ENCODE measurements at places on chromosomes 5 and 9.
A peak's percentile ranks its signal among the peaks of the same experiment; 100 is the strongest.

DNA sequence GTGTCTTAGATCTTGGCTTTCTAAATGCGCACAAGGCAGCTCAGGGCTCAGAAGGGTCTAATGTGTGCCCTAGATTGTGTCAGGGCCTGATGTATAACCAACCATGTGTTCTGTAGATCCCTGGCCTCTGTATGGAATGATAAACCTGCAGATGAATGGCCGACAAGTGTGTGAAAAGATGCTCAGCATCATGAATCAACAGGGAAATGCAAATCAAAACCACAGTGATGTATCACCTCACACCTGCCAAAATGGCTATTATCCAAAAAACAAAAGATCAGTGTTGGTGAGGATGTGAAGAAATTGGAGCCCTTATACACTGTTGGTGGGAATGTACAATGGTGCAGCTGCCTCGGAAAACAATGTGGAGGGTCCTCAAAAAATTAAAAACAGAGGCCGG is 489.8 kb downstream of the SEMA5A start:
- DNase-seq = no peak

DNA sequence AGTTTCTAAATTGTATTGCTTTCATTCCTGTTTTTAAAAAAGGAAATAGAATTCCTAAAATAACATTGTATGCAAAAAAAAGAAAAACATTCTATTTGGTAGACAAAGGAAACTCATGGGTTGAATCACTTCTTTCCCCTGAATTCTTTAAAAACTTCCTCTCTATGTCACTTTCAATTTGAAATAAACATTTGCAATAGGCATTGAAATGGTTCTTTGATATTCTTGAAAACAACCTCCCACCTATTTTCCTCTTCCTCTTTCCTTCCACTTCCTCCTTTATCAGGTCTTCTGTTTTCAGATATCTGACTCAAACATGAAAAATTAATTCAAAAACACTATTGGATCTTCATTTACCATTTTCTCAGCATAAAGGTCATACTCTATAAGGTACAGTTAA is 442.0 kb upstream of the MEF2C start:
- no peak for DNase-seq

GRCh38 chr9:17009071-17009470 is 125.8 kb upstream of the CNTLN start:
- no peak for DNase-seq

DNA sequence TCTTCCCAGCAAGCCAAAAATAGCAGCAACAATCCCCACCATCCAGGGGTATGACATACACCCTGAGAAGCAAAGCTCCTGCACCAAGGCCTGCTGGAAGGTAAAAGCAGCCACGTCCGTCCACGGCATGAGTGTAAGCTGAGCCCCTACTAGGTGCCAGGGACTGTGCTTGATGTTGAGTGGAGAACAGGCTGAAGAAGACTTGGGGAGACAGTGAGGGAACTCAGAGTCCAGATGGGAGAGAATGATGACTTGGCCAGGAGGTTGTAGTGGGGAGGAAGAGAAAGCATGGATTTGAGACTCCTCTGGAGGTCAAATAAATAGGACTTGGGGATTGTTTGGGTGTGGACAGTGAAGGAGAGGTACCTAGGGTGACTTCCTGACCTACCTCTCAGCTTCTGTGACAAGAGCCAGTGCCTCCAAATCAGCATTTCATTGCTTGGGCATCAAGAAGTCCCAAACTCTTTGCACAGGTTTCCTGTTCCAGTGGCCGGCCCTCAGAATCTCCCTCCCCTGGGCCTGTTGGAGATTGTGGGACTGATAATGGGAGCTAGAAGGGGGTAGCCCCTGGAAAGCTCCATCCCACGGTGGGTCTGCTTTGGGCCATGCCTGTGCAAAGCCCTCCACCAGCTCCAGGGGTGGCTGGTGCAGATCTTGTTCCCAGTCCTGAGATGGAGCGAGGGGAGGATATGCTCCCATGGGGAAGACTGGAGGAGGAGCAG is 58.3 kb upstream of the ADAMTS2 start:
- no peak for DNase-seq

DNA sequence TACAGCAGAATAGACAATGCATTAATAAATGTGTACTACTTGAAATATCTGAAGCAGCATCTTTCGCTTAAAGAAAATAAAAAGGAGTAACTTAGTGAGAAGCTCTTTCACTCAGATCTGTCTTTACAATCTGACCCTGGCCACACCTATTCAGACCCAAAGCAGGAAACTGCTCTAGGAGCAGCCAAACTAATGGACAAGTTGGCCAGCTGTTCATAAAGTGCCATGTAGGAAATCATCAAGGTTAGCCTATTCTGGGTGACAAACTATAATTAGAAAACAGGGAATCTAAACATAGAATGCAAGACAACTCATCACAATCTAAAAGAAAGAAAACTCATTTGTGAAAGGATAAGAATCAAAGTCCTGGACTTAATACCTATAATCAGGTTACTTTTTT is 101.3 kb downstream of the AGTPBP1 start:
- DNase-seq = no peak

DNA sequence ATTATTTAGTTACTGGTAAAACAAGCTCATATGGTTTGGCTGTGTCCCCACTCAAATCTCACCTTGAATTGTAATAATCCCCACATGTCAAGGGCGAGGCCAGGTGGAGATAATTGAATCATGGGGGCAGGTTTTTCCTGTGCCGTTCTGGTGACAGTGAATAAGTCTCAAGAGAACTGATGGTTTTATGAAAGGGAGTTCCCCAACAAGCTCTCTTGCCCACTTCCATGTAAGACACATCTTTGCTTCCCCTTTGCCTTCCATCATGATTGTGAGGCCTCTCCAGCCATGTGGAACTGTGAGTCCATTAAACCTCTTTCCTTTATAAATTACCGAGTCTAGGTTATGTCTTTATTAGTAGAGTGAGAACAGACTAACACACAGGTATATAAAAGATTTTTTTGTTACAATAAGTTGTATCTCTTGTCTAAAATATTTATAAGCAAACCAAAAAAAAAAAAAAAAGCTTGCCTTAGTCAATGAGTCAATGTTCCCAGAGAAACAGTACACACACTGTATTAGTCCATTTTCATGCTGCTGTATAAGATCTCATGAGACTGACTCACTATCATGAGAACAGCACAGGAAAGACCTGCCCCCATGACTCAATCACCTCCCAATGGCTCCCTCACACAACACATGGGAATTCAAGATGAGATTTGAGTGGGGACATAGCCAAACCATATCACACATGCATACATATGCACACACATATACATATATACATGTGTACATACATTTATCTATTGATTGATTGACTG is 138.3 kb downstream of the BASP1 start:
- no peak for DNase-seq

DNA sequence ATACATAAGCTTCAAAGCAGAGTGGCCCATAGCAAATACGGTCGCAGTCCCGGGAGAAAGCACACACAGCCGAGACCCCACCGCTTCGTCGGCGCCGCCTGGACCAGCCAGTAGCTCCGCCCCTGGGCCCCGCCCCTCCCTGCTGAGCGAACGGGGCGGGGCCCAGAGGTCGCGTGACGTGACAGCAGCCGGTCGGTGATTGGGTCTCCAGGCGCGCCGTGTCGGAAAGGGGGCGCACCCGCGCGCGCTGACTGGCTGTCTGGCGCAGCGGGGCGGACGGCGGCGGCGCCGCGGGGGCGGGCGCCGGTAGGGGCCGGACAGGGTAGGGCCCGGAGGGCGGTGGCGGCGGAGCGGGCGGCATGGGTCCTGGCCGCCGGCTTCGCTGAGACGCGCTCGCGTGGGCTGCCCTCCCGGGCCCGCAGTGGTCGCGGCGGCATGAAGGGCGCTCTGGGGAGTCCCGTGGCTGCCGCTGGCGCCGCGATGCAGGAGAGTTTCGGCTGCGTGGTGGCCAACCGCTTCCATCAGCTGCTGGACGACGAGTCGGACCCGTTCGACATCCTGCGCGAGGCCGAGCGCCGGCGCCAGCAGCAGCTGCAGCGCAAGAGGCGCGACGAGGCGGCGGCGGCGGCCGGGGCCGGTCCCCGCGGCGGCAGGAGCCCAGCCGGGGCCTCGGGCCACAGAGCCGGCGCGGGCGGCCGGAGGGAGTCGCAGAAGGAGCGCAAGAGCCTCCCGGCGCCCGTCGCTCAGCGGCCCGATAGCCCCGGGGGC is at the start of gene HABP4:
Gene HABP4, plus strand, starts transcription at position 325 of the 768 bp plus-strand sequence. Its CDS starts 111 bp downstream, at position 436.
- peak; percentile 89 for DNase-seq

DNA sequence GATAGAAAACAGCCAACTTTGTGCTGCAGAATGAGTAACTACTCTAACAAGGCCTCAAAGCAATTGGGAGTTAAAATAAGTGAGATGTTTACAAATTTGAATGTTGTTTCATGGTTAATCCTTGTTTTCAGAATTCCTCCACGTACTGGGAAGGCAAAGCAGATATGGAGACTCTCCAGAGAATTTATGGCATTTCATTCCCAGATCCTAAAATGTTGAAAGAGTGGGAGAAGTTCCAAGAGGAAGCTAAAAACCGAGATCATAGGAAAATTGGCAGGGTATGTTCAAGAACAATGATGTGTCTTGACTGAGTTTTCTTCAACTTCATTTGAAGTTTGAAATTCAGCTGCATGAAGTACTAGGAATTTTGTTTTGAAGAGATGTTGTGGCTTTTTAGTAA is 16.4 kb downstream of the TARS1 start:
- no peak for DNase-seq

GRCh38 chr5:54148067-54148845 is 162.1 kb downstream of the ARL15 start:
- DNase-seq = no peak

DNA sequence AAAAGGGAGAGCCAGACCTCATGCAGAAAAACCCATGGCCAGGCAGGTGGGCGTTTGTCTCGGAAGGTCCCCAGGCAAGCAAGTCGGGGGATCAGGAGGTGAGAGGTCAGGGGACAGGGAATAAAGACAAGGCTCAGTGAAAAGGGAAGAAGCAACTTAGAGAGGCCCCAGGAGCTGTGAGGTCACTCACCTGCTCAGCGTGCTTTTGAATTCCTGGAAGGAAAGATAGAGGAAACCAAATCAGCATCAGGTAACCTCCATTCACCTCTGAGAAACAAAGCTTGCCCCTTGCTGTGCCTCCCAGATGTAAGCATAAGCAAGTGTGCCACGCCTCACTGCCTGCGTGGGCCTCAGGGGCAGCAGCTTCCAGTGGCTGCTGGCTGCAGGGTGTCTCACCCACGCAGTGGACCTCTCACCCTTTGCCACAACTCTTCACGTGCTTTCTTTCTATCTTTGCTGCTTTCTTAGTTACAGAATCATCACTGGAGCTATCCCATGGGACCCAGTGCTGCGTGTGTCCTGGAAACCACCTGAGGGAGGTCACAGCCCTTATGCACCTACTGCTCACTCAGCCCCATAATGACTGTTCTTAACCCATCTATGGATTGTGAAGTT is 6.0 kb downstream of the TRIM7 start:
- DNase-seq = no peak

DNA sequence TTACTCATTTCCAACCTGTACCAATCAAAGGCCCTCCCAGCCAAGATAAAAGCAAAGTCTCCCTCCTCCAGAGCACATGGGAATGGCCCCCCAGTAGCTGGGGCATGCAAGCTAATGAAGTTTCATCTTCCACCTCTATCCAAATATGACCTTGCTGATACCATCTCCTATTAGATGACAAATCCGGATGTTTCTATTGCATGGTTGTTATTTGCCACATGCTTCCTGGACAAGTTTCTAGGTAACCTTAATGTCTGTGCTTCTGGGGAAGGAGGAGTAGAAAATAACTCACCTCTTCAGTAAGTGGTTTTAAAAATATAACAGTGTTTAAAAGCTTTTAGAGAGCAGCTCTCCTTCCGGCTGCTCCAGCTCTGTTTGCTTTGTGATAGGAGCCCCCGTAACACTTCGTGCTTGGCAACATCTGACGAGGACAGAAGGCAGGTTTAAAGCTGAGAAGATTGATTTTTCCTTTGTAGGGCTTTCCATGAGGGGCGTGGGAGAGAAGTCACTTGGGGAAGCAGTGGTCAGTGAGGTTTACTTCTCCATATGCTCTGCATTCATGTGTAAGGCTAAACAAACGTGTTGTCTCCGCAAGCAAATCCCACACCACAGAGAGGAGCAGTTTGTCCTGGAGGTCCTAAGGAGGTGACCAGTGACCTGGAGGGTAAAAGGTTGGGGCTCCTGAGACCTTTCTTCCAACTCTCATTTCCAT is 40.3 kb upstream of the GLRX start:
- DNase-seq = no peak

- DNase-seq = no peak
These were observed 23.1 kb upstream of the DMRTA1 start for GRCh38 chr9:22423566-22423965.

GRCh38 chr9:107375001-107375400 is 91.9 kb downstream of the RAD23B start:
- DNase-seq = no peak

DNA sequence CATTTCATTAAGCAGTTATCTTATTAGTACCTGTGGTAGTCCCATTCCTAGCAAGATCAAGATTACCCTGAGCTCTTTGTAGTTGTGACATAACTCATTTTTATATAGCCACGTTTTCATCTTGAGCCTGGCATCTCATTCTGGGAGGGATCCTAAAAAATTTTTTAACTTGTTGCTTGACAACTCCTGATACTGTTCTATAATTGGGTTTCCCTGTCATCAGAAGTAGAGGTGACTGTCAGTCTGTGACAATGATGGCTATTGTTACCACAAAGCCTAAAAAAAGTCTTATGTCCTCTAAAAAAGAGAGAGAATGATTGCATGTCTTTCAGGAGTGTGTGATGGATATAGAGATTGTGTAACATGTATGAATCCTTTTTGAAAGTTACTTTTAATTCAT is 164.8 kb downstream of the SGCD start:
- no peak for DNase-seq

DNA sequence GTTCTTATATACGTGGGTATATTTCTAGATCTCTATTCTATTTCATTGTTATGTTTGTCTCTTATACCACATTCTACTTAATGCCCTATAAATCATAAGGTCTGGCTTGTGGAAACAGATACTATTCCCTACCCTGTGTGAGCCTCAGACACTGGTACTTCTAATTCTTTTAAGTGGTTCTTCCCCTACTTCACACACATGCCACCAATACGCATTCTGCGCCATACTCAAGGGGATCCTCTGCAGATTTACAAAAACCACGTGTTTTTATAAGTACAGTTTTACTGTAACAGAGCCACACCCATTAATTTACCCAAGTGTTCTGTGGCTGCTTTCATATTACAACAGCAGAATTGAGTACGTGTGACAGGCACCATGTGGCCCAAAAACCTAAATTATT is 195.6 kb downstream of the SAXO1 start:
- no peak for DNase-seq

- no peak for DNase-seq
These were observed 154.9 kb upstream of the DAPK1 start for GRCh38 chr9:87342743-87343142.

GRCh38 chr9:115204904-115205453 is 87.0 kb upstream of the TNC start:
- no peak for DNase-seq

GRCh38 chr5:71816307-71816706 is 97.2 kb downstream of the CARTPT start:
- DNase-seq = no peak

- no peak for DNase-seq
These were observed 85.8 kb downstream of the FBXO38 start for GRCh38 chr5:148469501-148469935.

GRCh38 chr5:35678661-35679060 is 61.0 kb downstream of the SPEF2 start:
- DNase-seq = no peak

GRCh38 chr9:124480621-124480981 is 26.6 kb downstream of the NR5A1 start:
- no peak for DNase-seq

Measured in nucleus accumbens (tissue), 56 donors.